Foreskin keratinocyte (primary cell): ENCODE measurements at places on chromosomes 13 and 19. TPM values are rescaled to one million over a fixed set of nuclear protein-coding genes. Genes with fewer than 3 reads are reported as not detected.
A peak's percentile ranks its signal among the peaks of the same experiment; 100 is the strongest.

- DNase-seq = no peak
Measured at GRCh38 chr13:24086642-24087041, 73.9 kb upstream of the SPATA13 start.

DNA sequence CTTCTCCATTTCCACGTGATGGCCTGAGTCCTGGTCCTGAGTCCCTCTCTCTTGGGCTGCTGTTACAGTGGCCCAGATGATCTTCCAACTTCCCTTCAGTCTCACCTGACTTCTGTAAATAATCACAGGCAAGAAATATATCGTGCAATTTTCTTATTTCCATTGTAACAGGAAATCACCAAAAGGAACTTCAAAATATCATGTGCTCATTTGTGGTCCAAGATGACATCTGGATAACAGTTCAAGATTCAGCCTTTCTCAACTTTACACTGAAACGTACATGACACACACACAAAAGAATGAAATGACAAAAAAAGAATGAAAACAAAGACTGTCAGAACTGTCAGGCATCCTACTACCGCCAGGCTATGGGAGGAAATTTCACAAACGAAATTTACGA is 22.0 kb upstream of the RAP2A start:
- no peak for DNase-seq

DNA sequence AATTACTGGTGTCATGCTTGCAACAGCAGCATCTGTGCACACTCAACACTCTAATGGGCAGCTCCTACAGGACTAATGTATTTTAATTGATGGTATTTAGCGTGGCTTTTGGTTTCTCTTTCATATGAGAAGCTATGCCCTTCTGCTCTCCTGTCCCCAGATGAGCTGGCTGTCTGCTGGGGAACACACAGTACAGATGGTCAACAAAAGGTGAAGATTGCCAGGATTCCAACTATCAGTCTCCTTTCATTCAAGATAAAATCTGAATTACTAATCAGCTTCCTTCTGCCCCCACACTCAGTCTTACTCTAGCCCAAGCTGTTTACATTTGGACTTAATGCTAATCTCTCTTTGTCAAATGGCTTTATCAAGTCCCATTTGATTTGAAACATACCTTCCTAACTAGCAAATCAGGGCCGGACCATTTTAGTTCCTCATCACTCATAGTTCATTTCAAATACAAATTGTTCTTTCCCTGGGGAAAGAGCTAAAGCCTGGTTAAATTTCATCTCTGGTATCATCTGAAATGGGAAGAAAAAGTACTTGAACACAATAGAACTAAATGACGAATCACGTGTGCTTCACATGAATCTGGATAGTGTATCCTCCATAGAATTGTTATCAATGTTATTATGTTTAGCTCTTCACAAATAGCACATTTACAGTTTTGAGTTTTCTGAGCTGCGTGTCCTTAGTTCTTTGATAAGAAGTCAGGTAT is 988.0 kb downstream of the PCDH17 start:
- no peak for DNase-seq

DNA sequence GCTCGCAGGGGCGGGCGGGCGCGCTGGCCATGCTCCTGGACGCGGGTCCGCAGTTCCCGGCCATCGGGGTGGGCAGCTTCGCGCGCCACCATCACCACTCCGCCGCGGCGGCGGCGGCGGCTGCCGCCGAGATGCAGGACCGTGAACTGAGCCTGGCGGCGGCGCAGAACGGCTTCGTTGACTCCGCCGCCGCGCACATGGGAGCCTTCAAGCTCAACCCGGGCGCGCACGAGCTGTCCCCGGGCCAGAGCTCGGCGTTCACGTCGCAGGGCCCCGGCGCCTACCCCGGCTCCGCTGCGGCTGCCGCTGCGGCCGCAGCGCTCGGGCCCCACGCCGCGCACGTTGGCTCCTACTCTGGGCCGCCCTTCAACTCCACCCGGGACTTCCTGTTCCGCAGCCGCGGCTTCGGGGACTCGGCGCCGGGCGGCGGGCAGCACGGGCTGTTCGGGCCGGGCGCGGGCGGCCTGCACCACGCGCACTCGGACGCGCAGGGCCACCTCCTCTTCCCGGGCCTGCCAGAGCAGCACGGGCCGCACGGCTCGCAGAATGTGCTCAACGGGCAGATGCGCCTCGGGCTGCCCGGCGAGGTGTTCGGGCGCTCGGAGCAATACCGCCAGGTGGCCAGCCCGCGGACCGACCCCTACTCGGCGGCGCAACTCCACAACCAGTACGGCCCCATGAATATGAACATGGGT is 599 bp downstream of the ZIC2 start:
- DNase-seq = no peak

GRCh38 chr13:108924134-108924533 is 294.7 kb downstream of the MYO16 start:
- peak; percentile 36 for DNase-seq

DNA sequence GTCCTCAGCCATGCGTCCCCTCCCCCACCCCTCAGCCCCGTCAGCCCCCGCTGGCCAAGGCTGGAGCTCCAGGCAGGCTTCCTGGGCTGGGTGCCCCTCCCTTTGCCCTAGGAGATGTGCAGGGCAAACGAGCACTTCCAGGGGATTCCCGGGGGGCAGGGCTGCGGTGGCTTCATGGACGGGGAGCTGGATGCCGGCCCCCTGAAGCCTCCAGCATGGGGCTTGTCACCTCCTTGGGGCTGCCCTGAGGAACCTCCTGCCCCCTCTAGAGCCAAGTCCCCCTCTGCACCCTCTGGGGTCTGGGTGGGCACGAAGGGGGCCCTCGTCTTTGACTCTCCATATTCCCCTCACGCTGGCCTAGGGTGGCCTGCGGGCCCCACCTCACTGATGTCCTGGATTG is 25.4 kb upstream of the SLC7A10 start:
- no peak for DNase-seq

DNA sequence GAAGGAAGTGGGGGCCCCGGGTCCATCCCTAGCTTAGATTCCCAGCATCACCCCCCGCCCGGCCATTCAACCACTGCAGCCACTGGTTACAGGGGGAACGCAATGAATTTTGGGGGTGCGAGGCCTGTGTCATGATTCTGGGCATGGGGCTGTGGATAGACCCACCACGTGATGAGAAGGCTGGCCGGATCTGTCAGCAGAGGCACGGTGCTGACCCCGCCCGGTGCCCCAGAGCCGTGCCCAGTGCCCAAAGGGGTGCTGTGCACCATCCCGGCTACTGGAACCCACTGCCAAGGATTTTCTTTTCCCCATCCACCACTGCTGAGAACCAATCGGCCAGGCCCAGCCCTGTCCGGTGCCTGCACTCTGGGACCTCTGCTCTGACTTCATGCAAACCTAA is 27.4 kb downstream of the CLEC4M start:
- no peak for DNase-seq

- DNase-seq = peak; percentile 92
Measured at GRCh38 chr19:4867534-4868285, at the start of gene PLIN3. PLIN3 (minus strand) TSS chr19:4867667; CDS start chr19:4861394, 6,273 bp downstream.

Gene ZNF135
- total RNA-seq = 1.4 and 1.9 TPM in 2 replicates

Gene EXOC3L2
- total RNA-seq = 0.27 and 0.60 TPM in 2 replicates

Gene PRR36
- 0.03 TPM in 1 of 2 replicates, not detected in the other for total RNA-seq
